D341Med (cell line): ENCODE measurements at places on chromosomes 4 and X.

DNA sequence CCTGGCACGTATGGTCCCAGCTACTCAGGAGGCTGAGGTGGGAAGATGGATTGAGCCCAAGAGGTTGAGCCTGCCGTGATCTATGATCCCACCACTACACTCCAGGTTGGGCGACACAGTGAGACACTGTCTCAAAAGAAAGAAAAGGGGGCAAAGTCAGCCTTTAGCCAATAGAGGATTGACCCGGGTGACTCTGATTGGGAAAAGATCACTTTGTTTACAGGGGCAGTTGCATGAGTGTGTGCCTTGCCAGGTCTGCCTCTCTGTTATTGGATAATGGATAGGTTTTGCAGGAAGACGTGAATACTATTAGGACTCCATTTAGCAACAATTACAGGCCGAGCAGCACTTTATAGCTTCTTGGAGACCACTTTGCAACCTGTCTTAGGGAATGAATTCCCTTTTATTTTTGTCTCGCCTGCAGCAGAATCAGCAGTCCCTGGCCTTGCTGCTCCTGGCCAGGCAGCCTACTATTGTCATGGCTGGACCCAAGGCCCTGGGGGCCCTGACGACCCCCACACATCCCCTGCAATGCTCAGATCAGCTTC lies 103.2 kb upstream of the PSAPL1 start:
- no peak for DNase-seq

DNA sequence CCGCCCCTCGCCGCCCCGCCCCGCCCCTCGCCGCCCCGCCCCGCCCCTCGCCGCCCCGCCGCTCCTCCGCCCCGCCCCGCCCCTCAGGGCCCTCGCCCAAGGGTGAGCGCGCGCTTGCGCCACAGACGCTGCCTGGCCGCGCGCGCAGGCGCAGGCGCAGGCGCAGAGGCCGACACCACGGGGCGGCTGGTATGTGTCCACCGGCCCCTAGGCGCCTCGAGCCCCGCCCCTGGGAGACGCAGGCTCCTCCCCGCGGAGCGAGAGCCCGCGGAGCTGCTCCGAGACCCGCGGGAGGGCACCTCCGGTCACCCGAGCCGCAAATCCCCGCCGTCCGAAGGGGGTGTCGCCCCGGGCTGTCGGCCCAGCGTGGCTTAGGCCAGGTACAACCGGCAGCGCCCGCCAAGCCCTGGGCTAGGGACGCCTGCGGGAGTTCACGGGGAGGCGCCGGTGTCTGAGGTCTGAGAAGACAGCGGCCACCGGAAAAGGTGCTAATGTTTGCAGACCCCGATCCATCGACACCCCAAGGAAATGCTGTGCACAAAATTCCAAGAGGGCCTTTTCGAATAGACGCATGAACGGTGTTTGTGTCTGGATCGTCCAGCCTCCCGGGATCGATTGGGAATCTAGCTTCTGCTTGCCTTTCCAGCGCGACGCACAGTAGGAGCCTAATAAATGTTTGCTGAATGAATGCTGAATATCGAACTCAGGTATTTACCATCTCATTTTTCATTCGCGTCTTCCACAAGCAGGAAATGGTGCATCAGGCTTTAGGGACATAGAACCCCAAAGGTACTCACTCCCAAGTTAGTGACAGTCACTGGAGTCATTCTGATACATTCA lies 473 bp upstream of the CCNQ start:
- peak; percentile 96 for DNase-seq

- DNase-seq: no peak
These were observed 33.8 kb downstream of the CEP44 start for GRCh38 chr4:174317531-174317930.

GRCh38 chr4:19239565-19239964 lies 1012.1 kb upstream of the SLIT2 start:
- DNase-seq: no peak

GRCh38 chr4:2220016-2220630 lies 21.8 kb downstream of the HAUS3 start:
- peak; percentile 84 for DNase-seq

GRCh38 chr4:83561381-83561780 lies 25.5 kb downstream of the GPAT3 start:
- DNase-seq: no peak

DNA sequence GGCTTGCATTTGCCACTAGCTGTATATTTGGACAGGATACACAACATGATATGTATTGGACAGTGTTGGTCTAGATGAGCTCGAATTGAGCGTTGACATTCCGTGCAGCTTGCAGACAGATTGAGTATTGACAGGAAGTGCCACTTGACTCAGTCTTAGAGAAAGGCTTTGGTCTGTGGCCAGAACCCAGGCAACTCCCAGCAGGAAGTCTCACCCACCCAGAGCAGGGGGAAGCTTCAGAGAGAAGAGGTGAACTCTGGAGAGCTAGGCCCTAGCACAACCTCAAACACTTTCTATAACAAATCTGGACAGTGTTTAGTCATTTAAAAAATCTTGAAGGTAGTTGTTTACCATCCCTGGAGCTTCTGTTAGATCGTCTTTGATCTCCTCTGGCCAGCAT lies 280.5 kb downstream of the FBXW7 start:
- no peak for DNase-seq

DNA sequence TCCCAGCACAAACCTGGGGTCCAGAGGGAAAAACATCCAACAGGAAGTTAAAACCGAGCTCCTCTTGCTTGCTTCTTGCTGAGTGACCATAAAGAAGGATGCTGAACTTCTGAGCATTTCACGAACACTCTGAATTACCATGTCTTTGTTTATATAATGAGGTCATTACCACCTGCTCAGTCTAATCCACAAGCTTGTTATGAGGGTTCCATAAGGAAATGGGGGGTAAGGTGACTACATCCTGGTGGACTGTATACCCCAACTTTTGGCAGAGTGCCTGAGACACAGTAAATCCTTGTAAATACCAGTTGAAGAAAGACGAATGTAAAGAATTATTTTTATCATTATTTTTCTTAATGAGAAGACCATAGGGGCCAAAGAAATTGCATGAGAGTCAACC lies 16.8 kb downstream of the CCDC149 start:
- no peak for DNase-seq

DNA sequence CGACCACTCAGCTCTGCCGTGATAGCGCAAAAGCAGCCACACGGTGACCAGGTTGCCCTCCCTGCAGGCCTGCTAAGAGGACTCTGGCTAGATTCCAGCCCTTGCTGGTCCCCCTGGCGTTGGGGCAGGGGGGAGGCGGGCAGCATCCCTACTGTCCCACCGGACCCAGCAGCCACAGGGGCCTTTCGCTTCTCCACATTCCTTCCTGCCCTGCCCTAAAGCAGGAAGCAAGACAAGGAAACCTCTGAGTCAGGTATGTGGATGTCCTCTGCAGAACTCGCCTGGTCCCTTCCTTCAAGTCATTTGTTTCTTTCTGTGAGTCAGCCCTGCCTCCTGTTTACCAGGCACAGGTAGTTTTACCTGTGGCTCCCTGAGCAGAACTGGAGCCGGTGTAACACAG lies 60.2 kb upstream of the CLDN34 start:
- DNase-seq: no peak

GRCh38 chr4:25929298-25929686 lies 15.3 kb downstream of the SMIM20 start:
- no peak for DNase-seq

- no peak for DNase-seq
These were observed 345.7 kb downstream of the FBXO8 start for GRCh38 chr4:173937631-173938270.

DNA sequence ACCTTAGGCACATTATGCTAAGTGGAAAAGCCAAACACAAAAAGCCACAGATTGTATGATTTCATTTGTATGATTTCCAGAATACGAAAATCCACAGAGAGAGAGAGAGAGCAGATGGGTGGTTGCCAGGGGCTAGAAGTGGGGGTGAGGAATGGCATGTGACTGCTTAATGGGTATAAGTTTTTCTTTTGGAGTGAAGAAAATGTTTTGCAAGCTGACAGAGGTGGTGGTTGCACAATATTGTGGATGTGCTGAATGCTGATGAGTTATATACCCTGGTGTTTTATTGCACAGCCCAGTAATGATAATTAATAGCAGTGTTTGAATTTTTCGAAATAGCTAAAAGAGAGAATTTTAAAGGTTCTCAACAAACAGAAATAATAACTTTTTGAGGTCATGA lies 386.1 kb upstream of the HS3ST1 start:
- DNase-seq: no peak

- DNase-seq: no peak
These were observed 9.7 kb upstream of the ZNF674 start for GRCh38 chrX:46554942-46555341.

DNA sequence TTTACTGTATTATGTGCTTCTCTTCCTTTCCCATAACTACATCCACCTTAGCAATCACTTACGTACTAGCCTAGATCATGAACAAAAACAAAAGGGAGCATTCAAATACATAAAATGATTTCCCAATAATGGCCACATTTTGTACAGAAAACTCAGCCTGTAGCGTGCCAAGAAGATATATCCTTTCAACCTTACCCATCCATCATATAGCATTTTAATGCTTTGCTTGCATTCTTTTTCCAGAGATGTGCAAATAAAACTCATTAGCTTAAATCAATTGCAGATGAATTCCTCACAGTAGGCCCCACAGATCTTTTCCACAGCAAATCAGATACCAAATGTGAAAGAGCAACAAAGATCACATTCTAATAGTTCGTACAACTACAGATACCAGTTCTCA lies 20.8 kb downstream of the GRSF1 start:
- no peak for DNase-seq

DNA sequence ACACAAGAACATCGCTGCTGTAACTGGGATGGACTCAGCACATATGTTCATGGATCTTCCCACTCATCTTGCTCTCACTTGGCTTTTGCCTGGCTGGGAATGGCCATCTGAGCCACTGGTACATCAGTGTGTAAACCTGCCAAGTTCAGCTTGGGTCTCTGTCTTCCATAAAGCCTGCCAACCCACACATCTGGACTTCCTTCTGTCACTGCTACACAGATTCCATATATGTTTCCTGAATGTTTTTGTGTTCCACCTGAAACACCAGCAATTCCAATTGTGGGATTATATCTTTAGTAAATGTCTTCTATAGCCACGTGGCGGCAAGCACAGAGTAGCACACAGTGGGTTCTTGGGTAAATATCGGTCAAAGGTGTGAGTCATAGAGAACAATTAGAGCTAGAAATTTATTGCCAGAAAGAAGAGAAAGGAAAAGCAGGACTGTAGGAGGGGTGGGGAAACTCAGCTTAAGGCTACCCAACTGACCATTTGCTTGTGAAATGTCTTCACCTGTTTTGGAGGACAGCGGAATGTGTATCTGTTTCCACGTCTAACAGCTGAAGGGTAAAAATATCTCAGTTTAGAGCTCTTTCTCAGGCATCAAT lies 125.9 kb downstream of the MFAP3L start:
- no peak for DNase-seq

DNA sequence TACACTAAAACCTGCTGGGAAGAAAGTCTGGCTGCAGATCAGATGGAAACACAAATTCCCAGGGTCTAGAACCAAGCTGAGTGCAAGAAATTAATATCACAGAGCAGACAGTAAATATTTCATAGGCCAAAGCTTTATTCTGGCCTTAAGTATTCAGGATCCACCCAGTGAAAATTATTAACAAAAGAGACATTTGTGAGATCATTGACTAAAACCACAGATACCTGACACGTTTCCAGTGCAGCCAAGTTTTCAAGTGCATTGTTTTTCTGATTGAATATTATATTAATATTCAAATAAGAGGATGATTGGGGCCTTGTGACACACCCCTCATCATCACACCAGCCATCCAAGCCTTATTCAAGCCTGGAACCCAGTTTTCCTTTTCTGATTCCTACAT lies 10.3 kb downstream of the ELOVL6 start:
- DNase-seq: no peak

GRCh38 chr4:87521757-87522374 lies 7.3 kb downstream of the SPARCL1 start:
- DNase-seq: no peak

GRCh38 chrX:123436512-123437136 lies 252.5 kb downstream of the GRIA3 start:
- no peak for DNase-seq

DNA sequence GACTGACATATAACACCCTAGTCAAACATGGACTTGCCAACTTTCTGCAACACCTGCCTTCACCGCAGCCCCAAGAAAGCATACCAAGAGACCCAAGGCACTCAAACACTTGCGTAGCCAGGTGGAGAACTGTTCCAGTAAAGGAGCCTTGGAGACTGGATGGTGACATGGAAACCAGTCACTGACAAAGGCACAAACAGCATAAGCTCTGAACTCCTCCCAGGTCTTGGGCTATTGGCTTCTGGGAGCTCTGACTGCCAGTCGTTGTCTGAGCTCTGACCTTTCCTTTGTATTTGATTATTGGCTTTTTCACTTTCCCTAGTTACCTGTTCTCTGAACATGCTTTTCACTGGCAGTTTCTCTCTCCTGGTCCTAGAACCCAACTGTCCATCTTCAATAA lies 38.3 kb downstream of the ARAP2 start:
- DNase-seq: no peak

DNA sequence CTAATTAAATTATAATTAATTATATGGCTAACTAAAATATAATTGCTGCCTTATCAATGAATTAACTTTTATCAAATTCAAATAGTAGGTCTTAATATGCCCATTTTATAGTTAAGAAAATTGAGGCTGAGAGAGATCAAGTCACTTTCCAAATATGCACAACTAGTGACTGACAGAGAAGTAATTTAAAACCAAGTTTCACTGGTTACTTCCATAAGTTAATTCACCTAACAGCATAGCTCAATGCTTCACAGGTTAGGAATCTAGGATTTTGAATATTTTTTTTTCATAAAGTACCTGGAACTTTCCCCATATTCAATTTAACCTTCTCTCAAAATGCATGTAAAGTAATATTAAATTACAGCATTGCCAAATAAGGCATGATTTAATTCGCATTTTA lies 134.4 kb upstream of the VEGFC start:
- DNase-seq: no peak

- DNase-seq: no peak
These were observed 1216.5 kb downstream of the RAPGEF2 start for GRCh38 chr4:160319221-160319867.

DNA sequence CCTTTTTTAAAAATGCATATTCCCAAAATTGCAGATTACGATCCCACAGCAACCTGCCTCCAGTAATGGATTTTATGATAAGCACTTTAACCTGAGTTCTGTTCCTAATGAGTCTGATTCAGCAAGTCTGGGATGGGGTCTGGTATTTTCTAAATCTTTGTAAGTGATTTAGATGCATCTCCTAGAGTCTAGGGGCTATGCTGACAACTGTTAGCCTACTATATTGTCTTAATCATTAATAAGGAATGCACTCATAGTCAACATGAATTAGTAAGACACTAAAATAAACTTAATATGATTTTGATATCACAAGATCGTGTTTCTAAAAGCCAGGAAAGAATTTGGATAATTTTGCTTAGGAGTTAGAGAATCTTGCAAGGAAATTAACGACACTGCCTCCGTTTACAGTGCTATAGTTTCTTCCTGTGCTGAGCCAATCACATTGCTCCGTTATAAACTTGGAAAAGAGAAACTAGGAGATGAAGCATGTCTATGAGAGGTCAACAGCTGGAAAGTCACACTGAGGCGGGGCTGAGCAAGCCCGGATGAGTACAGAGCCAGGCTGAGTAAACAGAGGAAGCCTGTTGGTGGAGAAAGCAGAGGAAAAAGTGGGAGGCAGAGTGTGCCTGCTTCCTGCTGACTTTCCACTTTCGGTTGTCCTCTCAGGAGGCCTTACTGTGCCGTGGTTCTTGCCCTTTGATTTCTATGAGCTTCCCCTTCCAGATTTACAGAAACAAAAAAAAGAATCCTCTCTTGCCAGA lies 5.4 kb downstream of the SCARB2 start:
- no peak for DNase-seq
